ENCODE measurements at places on chromosomes 3 and 15. TPM values are rescaled to one million over a fixed set of nuclear protein-coding genes. Genes with fewer than 3 reads are reported as not detected.

The WDR53 gene
- total RNA-seq = 2.9 TPM

The MST1 gene
- 3.9 TPM for total RNA-seq

DNA sequence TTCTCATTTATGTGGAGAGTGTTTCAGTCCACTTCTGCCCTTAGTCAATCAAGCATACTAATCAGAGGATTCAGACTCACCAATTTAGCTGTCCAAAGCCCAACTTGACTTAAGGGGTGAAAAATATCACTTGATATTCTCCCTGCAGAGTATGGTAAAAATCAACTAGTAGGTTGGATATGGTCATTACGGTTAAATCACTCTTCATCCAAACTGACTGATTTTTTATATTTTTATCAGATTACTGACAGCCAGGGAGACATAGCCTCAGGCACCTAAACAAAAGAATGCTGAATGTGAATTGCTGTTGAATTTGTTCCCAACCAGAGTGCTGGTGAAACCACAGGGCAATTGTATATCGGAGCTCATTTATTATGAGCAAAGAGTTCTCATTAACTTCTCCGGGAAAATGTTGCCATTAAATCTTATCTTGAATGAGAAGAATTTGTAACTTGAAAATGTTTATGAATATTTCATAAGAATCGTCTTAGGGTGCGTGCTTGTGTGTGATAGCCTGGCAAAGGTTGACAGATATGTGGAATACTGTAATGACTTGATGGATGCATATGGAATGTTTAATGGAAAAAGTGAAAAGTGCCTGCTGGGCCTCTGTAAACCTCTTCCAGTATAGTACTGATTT lies 411.2 kb downstream of the NAALADL2 start:
- H3K36me3 ChIP-seq = no peaks in the 10 kb centered on the region
- H3K27me3 ChIP-seq = no peaks in the 10 kb centered on the region
- no peak for DNase-seq
- H3K4me1 ChIP-seq = no peaks in the 10 kb centered on the region
- H3K4me3 ChIP-seq = no peak overlapping the region
- H3K27ac ChIP-seq = no peak overlapping the region

- peaks cover 9% of the 10 kb centered on the region for H3K4me1 ChIP-seq
- no peak overlapping the region for H3K4me3 ChIP-seq
- no peaks in the 10 kb centered on the region for H3K27me3 ChIP-seq
- no peak overlapping the region for H3K27ac ChIP-seq
Measured at GRCh38 chr15:48636511-48636910, 9.0 kb downstream of the FBN1 start.

DNA sequence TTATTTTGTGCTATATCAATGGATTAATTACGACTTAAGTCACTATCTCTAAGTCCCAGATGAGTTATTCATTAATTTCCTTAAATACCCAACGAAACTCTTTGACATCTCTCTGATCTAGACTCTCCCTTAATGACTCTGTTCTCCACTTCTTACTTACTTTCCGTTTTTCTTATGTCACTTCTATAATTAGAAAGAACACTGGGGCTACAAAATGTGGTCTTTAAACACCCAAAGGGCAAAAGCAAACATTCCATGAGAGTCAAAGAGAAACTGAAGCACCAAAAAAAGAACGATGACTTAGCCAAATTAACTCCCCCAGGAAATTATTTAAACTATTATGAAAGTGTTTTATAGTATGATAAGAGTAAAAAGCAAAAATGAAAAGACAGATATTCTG lies 166.4 kb upstream of the UBE2E2 start:
- peaks cover 13% of the 10 kb centered on the region for H3K4me1 ChIP-seq
- H3K36me3 ChIP-seq = no peaks in the 10 kb centered on the region
- H3K4me3 ChIP-seq = no peak overlapping the region
- no peaks in the 10 kb centered on the region for H3K27me3 ChIP-seq
